Left ventricle myocardium superior (tissue), 1 donor: ENCODE measurements at places on chromosomes 5 and 9. TPM values are rescaled to one million over a fixed set of nuclear protein-coding genes. Genes with fewer than 3 reads are reported as not detected.

CRB2 gene
- 0.79 TPM for total RNA-seq

PRRX2 gene
- total RNA-seq, result 0.20 TPM

NPR3 gene
- 16.3 TPM for total RNA-seq

SH3RF2 gene
- total RNA-seq, result 350 TPM

TMEM250 gene
- 16.6 TPM for total RNA-seq

PKD2L2 gene
- 0.55 TPM for total RNA-seq

FSTL4 gene
- total RNA-seq, result not detected

WDR38 gene
- total RNA-seq, result not detected
